ENCODE measurements at places on chromosomes 5 and 9.

- DNase-seq = no peak
These were observed 15.7 kb upstream of the SLC1A3 start for GRCh38 chr5:36590513-36591286.

DNA sequence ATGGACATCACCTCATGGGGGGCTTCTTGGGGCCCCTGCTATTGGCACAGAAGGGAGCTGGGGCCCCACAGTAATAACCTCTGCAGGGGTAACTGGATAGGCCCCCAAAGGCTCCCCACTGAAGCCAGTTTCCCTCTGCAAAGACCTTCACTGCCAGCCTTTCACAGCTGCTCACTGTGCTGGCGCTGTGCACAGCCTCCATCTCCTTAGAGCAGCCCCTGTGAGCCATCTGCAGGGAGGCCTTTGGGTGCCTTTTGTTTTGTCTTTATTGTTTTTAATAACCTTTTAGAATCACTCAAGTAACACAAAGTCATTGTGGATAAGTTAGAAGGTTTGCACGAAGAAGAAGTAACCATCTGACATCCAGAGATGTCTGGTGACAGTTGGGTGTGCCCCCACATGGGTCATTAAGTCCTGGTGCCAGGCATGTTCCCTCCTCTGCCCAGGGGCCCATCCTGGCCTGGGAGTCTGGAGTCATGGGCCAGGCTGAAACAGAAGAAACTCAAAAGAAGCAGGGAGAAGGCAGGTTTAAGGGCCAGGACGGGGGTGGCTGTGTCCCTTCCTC lies 42.7 kb downstream of the NCS1 start:
- DNase-seq = no peak

- DNase-seq = no peak
These were observed 36.4 kb downstream of the LARP1 start for GRCh38 chr5:154791535-154791934.

GRCh38 chr5:1185629-1186350 lies 15.6 kb upstream of the SLC6A19 start:
- no peak for DNase-seq

- DNase-seq = no peak
These were observed 5.3 kb downstream of the GPR151 start for GRCh38 chr5:146510559-146511125.

DNA sequence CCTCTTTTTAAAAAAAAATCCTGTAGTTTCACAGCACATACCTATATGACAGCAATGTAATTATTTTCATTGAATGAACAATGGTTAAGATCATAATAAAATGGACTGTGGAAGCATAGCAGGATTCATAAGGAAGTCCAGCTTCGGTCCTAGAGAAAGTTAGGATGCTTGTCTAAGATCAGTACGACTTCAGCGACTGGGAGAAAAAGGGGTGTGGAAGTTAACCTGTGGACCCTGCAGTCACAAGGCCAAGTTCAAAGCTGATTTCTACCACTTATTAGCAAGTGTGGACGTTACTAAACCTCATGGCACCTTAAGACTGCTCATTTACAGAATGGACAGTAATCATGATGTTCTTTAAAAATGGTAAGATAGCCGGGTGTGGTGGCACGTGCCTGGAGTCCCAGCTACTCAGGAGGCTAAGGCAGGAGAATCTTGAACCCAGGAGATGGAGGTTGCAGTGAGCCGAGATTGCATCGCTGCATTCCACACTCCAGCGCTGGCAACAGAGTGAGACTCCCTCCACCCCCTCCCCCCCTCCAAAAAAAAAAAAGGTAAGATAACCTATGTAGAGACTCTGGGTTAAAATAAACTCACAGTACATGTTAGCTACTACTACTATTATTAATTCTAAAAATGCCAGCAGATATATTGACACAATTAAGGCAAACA lies 71.6 kb upstream of the PCA3 start:
- DNase-seq = no peak

DNA sequence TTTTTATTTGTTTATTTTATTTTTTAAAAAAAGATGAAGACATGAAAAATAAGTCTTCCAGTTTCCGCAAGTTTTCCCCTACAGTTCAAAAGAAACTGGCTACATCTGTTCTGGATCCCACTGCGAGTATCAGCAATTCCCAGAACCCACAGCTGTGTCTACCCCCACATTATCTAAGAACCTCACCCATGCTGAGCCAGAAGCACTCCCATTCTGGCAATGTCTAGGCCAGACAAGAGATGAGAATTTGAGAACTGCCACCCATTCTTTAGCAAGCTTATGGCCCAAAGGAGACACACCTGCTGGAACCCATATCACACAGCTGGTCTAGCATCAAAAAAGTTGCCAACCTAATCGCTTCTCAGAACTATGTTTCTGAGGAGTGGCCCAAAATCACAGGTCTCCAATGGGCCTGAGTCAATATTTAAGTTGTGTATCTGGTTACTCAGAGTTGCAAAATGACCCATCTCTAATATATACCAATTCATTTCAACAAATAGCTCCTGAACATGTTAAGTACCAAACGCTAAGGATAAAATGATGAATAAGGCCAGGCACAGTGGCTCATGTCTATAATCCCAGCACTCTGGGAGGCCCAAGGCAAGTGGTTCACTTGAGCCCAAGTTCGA lies 27.1 kb downstream of the MTMR12 start:
- no peak for DNase-seq

DNA sequence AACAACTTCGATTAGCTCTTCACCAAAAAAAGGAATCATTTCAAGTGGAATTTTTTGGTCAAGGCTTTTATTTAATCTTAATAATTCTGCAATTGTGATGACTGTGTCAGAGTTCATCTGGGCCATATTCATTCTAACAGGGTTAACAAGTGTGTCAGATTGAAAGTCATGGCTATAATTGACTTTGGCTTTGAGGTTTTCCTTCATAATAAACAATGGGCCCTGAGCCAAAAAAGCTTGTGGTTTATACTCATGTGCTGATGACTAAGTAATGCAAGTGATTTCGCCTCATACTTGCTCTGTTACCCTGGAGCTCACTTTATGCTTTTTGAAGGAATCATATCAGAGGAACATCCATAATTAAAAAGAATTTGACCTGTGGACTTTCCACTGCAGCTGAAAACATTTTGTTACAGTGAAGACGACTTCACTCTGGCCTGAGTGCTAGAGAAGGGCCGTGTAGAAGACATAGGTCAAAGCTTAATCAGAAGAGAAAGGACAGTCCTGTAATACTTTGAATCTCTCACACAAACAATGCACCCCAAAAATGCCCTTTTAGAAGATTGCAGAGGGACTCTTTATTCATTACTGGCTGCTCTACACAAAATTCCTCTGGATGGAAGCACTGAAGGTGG lies 101.7 kb downstream of the GDNF start:
- DNase-seq = no peak

- no peak for DNase-seq
These were observed 29.0 kb upstream of the GPR150 start for GRCh38 chr5:95590880-95591279.

DNA sequence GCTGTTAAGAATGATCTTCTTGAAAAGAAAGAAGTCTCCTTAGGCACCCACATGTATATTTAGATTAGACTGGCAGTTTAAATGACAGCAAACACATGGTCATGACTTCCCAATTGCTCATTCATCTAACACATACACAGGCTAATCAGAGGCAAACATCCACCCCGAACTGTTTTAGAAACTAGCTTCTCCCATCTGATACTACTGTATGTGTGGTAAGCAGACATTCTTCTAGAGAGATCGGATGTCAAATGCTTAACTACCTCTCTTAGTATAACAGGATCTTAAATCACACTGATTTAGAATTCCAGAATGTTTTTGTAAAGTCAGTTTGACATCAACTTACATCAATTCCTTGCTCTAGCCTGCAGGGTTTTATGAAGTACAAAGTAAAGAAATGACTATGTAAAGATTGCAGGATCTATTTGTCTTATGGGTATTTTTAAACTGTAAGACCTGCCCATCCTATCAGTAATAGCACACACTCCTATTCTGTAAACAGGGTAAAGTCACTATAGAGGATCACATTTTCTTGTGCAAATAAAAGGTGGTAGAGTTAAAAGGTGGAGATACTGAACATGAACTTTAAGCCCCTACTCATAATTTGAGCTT lies 239.7 kb downstream of the MLLT3 start:
- no peak for DNase-seq

DNA sequence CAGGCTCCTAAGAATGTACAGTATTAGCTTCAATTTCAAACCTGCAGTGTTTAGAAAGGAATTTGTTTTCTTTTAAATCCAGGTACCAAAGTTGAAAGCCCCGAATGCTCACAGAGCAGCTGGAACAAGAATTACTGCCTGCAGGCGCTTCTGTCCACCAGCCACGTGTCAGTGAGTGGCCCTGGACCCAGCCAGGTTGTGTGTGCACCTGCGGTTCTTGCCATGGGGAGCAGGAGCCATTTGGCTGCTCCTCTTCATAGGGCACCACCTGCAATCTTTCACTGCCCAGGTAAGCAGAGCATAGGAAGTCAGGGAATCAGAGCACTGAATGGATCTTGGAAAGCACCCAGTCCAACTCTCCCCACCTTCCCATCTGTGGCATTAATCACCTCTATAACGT lies 79.5 kb upstream of the PIP5K1B start:
- no peak for DNase-seq

DNA sequence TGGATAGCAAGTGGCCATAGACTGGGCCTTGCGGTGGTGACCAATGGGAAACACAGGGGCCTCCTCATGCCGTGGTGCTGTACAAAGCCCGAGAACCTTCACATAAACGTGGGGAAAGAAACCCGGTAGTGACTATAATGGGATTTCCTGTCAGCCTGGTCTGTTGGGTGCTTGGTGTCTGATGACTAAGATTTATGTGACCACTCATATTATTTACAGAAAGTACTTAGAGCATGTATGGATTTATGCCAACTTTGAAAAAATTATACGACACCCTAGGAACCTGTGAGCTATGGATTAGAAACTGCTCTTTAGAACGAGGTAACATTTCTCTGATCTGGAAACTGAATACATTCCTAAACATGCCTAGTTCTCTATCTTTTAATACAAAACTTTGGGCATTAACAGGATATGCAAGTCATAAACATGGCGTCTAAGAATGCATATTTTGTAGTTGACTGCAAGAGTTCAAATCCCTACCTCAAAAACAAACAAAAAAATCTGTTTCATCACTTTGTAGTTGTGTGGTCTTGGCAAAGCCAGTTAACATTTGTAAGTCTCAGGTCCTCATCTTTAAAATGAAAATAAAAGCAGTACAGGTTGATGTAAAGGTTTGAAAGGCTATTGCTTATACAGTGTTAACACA lies 85.4 kb downstream of the TMEM167A start:
- DNase-seq = no peak

GRCh38 chr5:112196584-112196983 lies 222.5 kb downstream of the EPB41L4A start:
- DNase-seq = no peak

DNA sequence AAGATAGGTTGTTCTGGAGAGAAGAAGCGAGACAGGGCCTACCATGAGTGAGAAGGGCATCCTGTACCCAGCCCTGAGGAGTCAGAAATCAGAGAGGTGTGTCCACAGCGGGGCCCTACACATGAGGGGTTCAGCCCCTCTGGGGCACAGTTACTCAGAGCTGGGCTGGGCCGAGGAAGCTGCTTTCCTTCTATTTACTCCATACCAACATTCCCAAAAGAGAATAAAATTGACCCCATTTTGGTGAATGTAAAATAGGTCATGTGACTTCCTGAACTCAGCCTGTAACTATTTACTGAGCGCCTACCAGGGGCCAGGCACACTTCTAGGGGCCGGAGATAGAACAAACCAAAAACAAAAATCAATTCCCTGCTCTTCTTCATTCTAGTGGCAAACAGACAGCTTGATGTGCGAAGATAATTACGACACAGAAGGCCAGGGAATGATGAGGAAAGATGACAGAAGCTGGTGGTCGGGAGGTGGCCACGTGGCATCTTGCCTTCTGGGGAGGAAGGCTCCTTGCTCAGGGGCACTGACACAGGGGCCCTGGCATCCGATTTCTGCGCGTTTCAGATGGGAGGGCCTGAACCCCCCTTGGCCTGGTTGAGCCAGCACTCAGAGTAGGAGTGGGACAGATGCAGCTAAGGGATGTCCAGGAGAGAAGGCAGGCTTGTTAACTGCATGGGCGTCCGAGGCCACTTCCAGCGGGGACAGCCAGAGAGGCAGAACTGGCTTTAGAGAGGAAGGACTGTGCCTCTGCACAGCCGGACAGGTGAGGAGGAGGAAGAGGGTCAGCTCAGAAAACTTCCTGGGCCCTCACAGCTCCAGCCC lies 121.8 kb downstream of the NSG2 start:
- DNase-seq = no peak

- DNase-seq = peak; percentile 40
These were observed 3.8 kb downstream of the CREB3 start for GRCh38 chr9:35736201-35736633.

- DNase-seq = no peak
These were observed 151.7 kb upstream of the SMIM23 start for GRCh38 chr5:171633776-171634470.
